ENCODE measurements at places on chromosomes 7 and 10.
A peak's percentile ranks its signal among the peaks of the same experiment; 100 is the strongest.

DNA sequence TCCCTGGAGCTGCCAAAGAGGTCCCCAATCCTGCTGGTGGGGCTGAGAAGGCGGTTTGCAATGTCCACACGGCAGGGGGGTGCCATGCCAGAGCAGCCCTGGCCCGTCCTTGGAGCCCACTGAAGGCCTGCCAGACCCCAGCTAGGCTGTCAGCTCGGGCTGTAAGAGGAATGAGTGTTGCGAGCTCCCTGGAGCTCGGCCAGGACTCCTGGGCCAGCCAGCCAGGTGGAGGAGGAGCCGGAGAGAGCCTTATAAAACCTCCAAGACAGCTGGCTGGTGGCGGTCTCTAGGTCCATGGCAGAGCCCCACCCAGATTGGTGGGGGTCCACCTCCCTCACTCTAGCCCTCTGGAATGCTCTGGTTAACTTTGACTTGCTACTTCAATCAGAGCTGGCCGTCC lies 55.1 kb upstream of the CALN1 start:
- DNase-seq: no peak

GRCh38 chr10:78972160-78972946 lies 96.4 kb upstream of the ZMIZ1 start:
- DNase-seq: peak; percentile 81

DNA sequence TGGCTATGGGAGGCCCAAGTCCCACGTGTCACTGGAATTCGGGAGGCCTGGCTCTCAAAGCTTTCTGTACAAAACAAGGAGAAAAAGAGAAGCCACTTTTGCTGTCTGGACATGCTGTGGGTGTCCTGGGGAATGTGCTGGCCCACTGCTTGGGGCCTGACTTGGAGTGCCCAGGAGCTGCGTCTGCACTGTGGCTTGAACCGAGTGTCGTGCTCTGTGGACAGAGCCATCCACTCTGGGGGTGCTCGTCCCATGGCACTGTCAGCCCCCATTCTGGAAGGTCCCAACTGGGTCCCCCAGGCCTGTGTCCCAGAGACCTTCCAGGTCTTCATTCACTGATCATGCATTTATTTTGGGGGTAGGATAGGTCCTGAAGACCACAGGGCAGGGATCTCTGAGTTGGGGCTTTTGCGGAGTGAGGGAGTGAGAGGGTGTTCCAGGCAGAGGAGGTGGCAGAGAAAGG lies 138.0 kb downstream of the LHPP start:
- no peak for DNase-seq

DNA sequence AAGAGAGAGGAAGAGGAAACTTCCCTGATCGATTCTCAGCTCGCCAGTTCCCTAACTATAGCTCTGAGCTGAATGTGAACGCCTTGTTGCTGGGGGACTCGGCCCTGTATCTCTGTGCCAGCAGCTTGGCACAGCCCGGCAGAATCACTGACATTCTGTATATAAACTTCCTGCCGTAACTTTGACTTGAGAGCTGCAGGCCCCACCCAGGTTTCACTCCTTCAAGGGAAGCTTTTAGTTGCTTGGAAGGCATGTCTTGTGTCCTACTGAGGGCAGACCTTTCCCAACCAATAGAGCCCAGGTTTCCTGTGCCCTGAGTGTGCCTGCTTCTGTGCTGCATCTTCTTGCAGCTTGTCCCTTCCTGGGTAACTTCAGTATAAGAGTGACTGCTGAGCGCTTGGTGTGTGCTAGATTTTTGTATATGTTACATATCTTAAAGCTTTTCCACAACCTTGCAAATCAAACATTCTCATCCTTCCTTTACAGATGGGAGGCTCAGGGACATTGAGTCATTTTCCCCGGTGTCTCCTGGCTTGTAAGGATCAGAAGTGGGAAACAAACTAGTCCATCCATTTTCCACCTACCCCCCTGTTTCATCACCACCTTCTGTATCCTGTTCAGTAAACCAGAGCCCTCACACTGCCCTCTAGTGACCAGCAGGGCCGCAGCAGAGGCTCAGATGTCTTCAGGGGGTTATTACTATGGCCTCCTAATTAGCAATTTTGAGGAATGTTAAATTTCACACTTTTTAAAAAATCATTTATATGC lies 225.2 kb upstream of the PRSS58 start:
- DNase-seq: peak; percentile 63

DNA sequence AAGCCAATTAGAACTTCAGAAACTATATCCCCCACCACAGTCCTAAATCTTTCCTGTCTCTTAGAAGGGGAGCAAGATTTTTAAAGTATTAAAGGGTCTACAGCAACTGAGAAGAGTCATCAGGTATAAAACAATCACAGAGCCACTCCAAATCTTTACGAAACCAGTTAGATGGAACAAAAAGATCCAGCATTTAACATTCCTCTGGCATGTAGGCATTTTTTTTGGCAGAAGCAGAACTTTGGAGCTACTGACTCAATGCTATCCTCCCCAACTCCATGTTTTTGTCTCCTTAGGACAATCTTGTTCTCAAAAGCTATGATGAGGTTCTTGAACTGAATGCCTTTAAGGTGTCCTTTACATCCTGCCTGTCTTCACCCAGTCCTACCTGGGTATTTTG lies 333.3 kb downstream of the PRPF18 start:
- DNase-seq: peak; percentile 75

GRCh38 chr7:47231032-47231431 lies 350.9 kb downstream of the TNS3 start:
- DNase-seq: no peak

DNA sequence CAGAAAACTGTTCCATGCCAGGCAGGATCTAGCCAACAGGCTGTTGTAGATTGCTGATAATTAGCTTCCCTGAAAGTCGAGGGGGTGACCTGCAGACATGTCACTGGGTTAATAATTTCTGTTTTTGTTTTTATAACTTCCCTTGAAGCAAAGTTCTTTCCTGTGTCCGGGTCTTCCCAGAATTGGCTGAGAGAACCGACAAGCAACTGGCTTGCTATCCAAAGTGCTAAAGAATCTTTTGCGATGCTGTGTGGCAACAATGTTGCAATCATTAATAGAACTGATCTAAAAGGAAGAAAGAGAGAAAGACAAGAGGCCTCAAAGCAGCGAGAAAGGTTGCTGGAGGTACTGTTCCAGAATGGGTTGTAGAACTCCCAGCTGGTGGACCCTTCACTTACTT lies 132.1 kb upstream of the DPP6 start:
- no peak for DNase-seq

- no peak for DNase-seq
Observed at GRCh38 chr7:45193828-45194227, 36.2 kb downstream of the RAMP3 start.

- peak; percentile 24 for DNase-seq
Observed at GRCh38 chr10:27506280-27506679, 2.2 kb downstream of the RAB18 start.

DNA sequence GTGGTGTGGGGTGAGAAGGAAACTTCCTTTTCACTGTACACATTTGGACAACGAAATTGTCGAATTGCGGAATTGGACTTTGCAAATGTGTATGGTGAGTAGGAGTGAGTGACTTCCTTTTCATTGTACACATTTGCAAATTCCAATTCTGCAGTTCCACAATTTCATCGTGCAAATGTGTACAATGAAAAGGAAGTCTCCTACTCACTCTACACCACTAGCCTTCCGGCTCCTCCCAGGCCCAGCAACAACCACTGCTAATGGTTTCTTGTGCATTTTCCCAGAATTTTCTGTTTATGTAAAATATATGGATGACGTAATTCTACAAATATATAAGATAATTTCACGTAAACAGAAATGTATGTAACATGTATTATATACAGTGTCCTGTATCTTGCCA lies 118.5 kb downstream of the ARL4A start:
- DNase-seq: no peak

DNA sequence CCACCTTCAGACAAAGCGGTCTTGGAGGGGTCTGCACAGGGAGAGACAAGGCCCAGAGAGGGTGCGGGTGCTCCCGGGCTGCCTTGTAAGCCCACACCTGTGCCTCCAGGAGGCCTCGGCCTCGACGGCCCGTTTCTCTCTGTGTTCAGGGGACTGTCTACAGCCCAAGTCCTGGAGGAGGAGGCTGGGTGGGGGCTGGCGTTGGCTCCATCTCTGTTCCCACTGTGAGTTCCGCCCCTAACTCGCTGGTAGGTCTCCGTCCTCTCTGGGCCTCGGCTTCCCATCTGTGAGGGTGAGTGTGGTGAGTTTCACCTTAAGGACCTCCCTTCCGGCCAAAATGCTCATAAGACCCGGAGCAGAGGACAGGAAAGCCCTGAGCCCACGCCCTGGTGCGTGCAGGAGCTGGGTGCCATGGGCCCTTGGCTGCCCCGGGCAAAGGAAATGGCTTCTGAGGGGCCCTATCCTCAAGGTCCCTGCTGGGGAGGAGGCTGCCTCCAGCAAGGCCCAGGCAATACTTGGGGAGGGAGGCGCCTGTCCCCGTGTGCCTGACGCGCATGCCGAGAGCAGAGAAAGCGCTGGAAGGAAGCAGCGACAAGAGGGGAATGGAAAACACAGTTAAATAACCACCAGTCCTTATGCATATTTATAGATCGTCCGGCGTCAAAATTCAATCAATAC lies 276.8 kb downstream of the ELFN1 start:
- no peak for DNase-seq

DNA sequence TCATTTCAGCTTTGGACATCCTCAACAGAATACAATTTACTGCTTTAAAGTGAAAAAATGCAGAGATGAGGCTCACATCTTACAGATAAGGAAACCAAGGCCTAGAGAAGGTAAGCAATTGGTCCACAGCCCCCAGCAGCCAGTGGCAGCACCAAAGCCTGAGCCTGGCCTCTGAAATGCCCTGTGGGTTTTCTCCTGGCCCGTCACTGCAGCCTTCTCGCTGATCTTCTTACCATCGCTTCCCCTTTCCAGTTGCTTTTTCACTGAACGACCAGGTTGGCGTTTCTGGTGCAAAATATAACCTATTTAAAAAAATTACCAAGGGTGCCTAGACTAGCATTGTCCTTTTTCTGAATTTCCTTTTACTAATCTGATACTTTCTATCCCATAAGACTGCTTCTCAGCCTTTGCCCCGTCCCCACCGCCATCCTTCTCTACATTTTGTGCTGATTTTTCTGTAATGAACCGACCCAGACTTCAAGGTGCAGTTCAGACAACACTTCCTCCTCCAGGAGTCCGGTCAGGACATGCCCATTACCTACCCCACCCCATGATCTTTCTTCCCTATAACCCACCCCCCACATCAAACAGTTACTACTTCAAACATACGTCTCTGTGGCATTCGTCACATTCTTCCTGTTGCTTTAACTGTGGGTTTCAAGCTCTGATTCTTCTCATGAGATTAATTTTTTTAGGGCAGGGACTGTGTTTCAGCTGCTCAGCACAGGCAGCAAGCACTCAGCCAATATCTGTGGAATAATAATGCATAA lies 289.4 kb downstream of the DNAJB6 start:
- DNase-seq: no peak

DNA sequence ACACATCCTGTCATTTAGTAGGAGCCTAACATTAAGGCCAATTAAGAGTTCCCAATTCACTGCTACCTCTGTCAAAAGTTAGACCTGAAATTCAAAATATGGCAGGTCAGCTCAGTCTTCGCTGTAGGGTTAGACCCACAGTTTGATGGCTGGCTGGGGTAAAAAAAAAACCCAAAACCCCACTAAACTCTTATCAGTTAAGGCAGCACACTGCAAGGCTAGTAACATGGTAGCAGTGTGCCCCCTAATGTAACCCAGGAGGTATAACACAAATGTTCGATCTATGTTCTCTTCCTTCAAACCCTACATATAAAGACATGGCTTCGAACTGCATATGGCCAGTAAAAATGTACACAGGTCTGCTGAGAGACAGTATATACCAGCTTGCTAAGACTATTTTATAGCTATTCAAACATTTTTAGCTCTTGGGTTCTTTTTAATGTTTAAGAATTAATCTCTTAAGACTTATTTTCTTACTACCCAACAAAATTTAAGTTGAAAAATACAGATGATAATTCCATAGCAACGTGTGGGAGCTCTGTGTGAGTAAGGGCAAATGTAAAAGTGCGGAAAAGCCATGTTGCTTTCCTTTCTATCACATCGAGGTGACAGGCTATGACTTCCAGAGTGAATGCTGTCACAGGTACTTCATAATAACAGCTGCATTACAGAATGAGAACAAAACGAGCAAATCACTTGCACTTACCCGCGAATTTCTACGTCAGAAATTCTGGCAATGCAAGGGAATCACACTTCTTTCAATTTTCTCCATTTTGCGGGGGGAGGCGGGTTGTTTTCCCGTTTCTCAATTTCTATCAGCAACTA lies 168.4 kb upstream of the IMMP2L start:
- DNase-seq: peak; percentile 34

DNA sequence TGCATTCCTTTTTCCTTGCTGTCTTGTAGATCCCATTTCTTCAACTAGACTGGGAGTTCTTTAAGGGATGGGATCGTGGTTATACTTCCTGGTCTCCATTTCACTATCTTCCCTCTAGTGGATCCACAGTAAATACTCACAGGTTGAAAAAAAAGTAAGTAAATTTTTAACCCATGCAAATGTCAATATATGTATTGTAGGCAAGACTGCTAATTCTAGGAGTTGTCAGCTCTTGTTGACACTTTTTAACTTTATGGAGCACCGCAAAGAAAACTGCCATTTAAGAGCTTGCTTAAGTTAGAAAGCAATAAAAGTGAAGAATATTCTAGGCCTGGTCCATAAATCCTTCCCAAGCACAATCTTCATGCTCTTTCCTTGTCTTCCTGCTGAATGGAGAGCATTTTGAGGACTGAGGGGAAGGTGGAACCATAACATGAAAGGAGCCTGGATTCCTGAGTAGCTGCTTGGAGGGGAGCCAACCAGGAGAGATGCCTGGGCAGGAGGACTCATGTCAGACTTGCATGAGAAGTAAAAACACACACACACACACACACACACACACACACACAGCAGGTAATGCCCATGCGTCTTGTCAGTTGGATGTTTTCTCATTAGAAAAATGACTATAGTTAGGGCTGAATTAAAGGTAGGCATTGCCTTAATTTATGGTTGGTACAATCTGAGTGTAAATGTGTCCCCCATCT lies 32.2 kb downstream of the VWA2 start:
- no peak for DNase-seq

DNA sequence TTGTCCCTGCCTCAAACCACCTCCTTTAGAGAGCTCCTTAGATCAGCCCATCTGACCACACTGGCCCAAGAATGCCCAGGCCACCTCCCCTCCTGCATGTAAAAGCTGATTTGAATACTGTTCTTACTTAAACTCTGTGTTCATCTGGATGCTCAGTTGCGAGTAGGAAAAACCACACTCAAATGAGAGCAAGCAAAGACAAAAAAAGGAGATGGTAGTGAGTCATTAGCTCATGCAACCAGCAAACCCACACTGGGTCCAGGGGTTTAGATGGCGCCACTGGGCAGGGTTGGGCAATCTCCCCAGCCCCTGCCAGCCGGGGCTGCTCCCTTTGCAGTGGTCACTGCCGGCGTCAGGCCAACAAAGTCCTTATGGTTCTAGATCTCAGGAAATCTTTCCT lies 32.7 kb downstream of the TSPAN15 start:
- DNase-seq: peak; percentile 19

- DNase-seq: peak; percentile 48
Observed at GRCh38 chr10:94286901-94287300, 75.8 kb downstream of the NOC3L start.

GRCh38 chr10:5545011-5545410 lies 20.2 kb downstream of the CALML3 start:
- DNase-seq: no peak

- no peak for DNase-seq
Observed at GRCh38 chr10:63416376-63416775, 49.4 kb downstream of the JMJD1C start.
